ENCODE measurements at places on chromosomes 5 and 9.

DNA sequence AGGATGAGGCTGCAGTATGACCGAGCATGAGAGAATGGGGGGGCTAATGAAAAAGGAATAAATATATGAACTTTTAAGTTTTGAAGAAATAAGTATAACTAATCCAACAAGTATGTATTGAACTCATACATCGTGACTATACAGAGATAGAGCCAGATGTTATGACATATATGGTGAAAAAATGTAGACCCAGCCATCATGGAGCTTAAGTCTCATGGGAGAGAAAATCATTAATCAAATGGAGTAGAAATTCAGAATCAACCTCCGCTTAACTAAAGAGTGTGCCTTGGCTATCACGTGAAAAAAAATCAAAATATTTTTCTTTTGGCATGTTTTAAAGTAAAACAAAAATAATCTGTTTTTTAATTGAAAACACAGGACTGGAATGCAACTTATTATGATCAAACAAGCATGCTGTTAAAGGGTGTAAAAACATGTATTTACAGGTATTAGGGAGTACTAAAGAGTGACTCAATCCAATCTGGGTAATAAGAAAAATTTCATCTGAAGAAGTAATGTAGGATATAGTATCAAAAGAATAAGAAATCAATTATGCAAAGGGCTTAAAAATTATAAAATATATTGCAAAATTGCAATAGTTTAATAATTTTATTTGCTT lies 868.5 kb upstream of the NUDT12 start:
- DNase-seq = no peak

GRCh38 chr5:14714706-14715105 lies 50.2 kb downstream of the OTULIN start:
- no peak for DNase-seq

- no peak for DNase-seq
These were observed 911.6 kb upstream of the SEMA6A start for GRCh38 chr5:117486261-117486660.

DNA sequence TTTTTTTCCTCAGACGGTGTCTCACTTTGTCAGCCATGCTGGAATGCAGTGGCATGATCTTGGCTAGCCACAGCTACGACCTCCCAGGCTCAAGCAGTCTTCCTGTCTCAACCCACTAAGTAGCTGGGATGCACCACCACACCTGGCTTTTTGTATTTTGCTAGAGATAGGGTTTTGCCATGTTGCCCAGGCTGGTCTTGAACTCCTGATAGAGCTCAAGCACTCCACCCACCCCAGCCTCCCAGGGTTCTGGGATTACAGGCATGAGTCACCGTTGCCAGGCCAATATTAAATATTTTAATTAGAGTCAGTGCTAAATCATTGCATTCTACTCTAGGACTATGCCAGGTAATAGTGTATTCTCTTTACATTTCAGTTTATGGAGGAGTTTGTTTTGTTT lies 41.5 kb downstream of the UBE2R2 start:
- no peak for DNase-seq

GRCh38 chr5:55232271-55232984 lies 980 bp downstream of the CCNO start:
- peak; percentile 18 for DNase-seq

GRCh38 chr9:136140046-136140445 lies 21.4 kb upstream of the TMEM250 start:
- DNase-seq = no peak

DNA sequence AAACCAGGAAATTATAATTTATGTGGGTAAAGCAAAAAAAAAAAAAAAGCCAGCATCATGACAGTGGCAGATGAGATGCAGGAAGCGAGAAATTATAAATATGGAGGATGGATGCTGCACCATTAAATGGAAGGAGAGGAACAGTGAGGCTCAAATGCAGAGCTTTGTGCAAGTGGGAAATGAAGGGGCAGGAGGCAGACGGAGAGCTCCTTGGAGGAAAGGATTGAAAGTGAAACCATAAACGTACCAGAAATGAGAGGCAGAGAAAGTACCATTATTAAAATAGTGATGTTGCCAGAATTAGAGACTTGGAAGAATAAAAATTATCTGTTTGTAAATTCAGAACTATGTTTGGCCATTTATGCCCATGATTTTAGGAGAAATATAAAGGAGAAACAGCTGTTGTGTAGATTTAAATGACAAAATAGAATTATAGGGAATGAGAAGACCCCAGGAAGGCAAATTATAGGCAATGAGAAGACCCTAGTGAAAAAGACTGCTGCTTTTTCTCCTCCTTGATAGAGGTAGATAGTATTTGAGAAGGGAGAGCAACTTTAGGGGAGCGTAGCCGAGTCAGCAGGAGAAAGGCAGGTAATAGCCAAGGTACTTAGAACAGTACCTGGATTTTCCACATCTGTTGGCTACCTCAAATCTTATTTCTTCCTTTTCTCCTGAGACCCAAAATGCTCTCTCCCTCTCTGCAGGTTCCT lies 341.0 kb upstream of the CD180 start:
- no peak for DNase-seq

DNA sequence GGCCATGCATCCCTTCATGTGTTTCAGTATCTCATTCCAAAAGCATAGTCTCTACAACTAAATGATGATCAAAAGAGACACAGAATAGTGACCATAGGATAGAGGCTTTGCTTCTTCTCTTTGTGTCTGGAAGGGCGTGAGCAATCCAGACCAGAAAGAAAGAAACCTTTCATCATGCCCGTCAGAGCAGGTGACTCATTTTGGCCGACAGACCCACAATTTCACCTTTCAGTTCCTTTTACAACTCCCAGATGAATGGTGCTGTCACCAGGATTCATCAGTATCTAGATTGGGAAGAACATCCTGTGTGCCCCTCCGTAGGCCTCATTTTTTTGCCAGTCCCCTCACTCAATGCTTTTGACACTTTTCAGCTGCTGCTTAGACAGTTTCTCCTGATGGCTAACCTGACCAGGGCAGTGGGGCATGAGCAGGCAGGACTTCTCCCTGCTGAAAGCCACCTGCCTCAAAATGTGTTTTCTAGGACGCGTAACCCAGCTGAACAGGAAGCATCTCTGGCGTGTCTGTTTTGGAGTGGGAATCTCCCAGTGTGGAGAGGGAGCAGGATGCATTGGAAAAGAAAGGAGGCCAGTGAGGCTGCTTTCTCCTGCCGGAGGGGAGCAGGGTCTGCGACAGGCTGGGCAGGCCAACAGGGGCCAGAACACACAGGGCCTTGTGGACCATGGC lies 21.2 kb downstream of the ABLIM3 start:
- DNase-seq = no peak

DNA sequence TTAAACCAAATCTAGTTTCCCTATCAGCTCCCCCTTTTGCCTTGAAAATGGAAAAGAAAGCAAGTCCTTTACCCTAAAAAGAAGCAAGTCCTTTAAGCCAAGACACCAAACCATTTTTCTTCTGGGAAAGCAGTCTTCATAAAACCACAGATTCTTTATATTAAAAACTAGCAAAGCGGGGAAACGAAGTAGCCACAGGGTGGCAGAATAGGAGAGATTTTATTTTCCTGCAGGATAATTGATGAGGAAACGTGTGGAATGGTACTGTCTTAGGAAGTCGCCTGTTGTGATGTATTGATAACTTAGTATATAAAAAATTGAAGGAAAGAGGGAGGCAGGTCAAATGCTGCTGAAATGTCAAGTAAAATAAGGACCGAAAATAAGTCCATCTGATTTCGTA lies 41.1 kb downstream of the ZNF883 start:
- no peak for DNase-seq

DNA sequence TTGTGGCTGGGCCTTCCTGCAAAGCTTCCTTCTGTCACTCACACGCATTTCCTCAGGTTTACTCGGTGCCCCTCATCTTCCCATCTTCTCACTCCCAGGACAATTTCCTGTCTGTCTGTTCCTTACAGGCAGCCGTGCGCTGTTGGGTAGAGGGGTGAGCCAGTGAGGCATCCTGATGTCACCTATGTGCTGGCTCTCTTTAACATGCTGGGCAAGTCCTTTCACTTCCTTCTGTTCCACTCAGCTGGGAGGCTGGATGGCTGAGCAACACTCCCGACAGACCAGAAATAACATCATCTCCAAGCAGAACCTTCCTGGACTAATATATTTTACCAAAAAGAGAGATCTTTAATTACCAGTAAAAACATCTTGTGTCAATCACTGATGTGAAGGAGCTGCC lies 103.0 kb downstream of the HSD17B3 start:
- no peak for DNase-seq

DNA sequence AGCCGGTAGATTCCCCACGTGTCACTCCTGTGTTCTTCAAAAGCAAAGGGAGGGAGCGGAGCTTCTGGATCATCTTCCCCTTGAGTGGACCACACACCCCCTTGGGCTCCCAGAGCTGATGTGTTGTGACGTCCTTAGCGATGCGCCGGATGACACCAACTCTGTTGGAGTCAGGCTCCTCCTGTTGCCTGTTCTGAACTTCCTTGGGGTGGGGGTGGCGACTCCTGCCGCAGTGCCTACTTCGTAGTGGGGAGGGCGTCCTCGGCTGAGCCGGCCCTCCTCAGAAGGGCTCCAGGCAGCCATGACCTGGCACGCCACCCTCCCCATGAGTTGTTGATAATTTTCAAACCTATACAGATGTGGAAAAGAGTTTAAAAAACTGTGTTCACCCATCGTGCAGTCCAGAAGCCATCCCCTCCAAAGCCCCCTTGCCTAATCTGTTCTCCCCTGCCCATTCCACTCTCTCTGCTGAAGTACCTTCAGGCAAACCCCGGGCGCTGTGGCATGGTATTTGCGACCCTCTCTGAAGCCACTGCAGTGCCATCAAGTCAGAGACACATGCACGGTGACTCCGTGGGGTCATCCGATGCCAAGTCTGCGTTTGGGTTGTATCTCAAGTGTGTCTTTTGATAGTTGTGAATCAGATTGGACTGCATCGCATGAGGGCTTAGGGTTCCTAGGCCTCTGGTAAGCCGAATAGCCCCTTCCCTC lies 16.7 kb downstream of the EXOC3 start:
- DNase-seq = no peak

GRCh38 chr5:176639981-176640380 lies 7.3 kb upstream of the TSPAN17 start:
- DNase-seq = no peak

DNA sequence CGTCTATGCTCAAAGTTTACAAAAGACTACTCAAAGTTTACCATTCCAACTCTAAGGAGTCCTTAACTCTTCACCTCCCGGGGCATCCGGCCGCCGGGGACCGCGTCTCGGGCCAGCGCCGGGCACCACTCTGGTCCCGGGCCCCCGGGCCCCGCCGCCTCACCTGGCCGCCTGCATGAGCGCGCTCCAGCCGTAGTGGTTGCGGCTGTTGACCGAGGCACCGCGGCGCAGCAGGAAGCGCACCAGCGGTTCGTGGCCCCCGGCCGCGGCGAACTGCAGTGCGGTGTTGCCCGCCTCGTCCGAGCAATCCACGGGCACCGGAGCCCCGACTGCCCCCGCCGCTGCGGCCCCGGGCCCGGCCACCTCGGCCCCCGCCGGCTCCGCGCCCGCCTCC lies 388 bp downstream of the ANKS6 start:
- DNase-seq = peak; percentile 23

DNA sequence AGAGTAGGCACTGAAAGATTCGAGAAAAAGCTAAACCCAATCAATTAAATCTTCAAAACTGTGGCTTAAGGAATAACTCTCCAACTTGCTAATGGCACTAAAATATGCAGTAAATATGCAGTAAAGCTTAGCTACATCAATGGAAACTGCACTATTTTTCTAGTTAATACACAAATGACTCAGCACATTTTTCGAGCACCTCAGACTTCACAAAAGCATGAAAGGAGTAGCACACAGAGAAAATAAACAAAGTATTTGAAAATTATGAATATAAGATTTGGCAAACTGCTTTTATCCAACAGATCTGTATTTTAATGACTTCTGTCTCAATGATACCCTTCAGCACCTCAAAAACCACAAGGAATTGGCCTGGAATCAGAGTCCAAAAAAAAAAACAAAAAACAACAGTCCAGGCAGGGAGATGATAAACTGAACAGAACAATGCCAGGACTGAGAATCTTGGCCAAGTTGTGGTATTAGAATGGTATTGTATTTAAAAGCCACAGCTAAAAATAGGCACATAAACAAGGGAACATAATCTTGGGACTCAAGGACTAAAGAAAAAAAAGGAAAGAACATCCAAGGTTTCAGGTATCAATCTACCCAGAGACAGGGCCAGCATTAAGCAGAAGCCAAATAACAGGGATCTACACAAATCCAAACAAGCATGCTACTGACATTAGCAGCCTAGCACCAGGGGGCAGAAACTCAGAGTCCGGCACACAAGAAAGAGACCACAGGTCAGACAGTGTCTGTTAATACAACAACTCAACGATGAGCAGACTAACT lies 21.4 kb downstream of the TMEM245 start:
- no peak for DNase-seq

DNA sequence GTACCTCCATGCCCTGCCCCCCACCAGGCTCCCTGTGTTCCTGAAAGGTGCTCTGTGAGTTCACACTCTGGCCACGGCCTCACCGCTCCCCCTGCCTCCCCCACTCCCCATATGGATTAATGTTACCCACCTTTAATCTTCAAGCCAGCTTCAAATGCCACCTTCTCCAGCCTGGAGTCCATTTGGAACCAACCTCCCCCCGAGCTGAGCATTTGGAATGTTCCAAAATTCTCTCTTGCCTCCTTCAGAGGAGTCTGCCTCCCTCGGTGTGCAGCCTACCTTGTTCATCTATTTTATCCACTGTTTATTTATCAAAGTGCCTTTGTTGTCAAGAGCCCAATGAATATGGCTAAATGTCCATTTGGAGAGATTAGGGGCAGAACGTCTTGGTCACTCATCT lies 4.3 kb downstream of the GOLGA2 start:
- no peak for DNase-seq

- DNase-seq = no peak
These were observed 252.9 kb upstream of the MPDZ start for GRCh38 chr9:13532407-13532806.

DNA sequence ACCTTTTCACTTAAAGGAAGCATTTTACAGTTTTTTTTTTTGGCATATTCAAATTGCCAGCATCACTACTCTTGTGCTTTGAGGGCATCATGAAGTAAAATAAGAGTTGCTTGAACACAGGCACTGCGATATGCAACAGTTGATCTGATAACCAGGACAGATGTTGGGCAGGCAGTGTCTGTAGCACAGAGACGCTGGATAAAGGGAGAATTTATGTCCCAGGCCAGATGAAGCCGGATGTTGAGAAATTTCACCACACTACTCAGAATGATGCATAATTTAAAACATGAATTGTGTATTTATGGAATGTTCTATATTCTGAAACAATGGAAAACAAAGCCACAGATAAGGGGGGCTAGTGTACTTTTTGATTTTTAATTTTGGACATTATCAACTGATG lies 71.4 kb downstream of the SLC12A2 start:
- DNase-seq = no peak

GRCh38 chr5:59333416-59333815 lies 560.1 kb downstream of the PDE4D start:
- DNase-seq = no peak

- DNase-seq = peak; percentile 44
These were observed 35.4 kb downstream of the UBE2R2 start for GRCh38 chr9:33852216-33852826.

GRCh38 chr9:104864675-104865104 lies 63.3 kb downstream of the ABCA1 start:
- DNase-seq = no peak

GRCh38 chr9:113707953-113708695 lies 168.0 kb upstream of the ZNF618 start:
- DNase-seq = no peak
